ENCODE measurements at places on chromosomes 7 and 10.
A peak's percentile ranks its signal among the peaks of the same experiment; 100 is the strongest.

DNA sequence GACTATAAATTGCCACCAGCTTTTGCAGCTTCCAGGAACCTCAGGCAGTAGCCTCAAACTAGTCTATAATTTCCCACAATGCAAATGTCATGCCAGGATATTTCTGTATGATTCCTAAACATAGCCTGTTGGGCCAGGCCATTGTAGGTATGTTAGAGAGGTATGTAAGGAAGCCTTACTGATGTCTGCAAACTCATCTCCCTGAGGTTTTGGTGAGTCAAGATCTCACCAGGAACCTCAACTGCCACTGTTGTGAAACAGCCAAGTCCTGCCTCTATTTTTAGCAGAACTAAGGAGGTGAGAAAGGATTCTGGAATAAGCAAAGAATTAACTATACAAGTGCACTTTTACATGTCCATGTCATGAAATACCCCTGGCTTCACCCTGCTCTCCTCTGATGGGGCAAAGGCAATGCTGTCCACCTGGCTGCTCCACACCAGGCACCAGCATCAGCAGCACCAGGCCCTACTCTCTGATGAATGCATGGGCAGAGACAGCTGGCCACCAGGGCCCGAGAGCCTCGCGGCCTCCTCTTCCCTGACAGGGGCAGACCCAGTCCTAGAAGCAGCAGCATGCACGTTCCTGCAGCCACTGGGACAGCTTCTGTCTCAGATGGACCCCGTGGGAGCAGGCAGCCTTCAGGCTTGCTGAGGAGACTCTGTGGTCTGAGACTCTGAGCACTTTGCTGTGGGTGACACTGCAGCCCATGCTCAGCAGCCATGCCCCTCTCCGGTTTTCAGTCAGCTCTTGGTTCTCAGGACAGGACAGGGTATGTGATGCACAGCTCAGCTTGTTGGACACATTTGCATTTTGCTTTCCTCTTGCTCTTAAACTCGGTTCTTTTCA is 147.3 kb downstream of the ZMYND11 start:
- DNase-seq, result no peak

DNA sequence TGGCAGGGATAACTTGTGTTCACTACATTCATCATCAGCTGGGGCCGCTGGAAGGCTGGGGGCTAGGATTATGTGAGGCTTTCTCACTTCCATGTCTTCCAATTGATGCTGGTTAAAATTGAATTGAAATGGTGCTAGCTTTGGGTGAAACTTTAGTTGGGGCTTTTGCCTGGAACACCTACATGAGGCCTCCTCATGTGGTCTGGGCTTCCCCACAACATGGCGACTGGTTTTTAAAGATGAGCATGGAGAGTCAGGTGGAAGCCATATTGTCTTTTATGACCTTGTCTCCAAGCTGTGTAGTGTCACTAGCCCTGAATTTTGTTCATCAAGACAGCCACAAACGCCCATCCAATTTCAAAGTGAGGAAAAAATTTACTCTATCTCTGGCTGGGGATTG is 1033.9 kb downstream of the TYW1 start:
- no peak for DNase-seq

DNA sequence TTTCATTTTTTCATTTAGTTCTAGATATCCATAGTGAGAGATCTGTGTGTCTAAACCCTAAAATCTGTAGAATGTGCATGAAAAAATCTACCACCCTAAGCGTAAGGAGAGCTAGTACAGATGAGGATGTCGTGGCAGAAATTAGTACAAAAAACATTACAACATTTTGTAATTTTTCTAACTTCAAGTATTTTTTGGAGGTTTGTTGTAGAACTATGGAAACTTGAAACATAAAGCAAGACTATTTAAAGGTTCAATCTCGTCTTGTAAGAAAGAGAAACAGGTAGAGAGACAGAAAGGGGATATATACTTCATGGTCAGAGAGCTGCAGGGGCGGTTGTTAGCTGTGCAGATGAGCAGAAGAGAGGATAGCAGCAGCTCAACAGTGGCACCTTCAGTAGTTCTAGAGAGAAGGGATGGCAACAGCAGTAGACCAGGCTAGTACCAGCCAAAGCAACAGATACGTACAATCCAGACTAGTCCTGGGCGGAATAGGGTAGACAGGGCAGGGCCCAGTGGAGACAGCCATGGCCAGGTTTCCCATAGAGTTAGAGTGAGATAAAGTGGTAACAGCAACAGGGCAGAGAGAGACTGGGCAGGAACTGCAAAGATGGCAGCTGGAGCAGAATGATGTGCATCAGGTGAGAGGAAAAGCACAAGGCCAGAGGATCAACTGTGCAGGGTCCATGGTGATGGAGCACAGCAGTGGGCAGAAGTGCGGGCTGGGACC is 145.2 kb downstream of the FRMD4A start:
- DNase-seq, result peak; percentile 16

DNA sequence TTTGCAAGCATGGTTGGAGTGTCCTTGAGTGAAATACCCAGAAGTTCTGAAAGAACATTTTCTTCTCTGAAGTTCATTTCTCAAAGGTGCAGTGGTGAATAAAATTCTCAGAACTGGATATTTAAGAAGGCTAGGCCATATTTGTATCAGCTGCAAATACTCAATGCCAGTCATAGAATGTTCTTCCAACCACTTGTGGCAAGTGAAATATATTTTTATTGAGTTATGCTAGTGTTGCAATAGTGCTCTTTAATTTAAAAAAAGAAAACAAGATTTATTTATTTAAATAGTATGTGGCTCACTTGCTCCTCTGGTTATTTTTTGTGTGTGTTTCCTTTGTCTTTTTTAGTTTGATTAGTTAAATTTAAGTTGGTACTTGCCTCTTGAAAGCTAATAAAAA is 64.5 kb downstream of the PALS2 start:
- DNase-seq, result no peak

DNA sequence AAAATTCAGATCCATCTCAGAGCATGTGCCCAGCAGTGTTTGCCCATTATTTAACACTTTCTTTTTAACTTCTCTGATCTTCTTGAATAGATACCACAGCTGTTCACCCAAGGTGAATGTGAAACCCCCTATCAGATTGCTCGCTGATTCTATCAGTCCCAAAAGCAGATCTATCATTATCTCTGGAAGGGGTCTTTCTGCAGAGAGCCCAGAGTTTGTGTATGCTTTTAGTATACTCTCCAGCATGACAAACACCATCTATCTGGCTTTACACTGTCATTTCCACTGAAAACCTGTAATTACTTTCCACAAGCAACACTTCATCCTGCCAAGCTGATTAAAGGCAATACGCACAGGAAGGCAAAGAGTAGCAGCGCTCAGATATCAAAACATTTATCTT is 168.2 kb downstream of the CACNA2D1 start:
- peak; percentile 75 for DNase-seq

DNA sequence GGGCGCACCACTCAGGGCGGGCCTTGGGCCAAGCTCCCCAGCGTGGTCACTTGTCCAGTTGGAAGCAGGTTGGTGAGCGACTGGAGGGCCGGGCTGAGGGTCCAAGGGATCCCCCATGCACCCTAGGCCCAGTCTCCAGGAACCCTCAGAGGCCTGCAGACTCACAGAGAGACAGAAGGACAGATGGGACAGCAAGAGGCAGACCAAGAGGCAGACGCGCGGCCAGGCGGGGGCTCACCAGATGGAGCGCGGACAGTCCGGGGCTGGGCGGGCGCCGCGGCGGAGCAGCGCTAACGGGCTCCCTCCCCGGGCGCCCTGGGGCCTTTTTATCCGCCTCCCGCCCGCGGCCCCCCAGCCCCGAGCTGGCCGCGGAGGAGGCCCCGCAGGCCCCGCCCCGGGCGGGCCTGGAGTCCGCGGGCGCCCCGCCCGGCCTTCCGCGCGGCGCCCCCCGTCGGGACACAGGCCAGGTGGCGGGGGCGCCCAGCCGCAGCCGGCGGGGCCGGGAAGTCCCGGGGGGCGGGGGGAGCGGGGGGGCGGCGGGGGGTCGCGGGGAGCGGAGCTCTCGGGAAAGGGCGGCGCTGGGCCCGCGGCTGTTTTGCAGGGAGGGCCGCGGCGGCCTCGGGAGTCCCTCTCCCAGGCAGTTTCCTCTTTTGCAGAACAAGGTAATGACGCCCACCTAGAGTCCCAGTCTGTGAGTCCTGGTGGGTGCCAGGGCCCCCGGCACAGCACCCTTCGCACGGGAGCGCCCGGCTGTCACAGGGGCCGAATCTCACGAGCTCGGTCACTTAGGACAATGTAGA is at the start of gene LOXL4:
Gene LOXL4, minus strand, starts transcription at position 301 of the 800 bp plus-strand sequence. CDS start 5,175 bp downstream, outside the sequence.
- DNase-seq, result no peak

DNA sequence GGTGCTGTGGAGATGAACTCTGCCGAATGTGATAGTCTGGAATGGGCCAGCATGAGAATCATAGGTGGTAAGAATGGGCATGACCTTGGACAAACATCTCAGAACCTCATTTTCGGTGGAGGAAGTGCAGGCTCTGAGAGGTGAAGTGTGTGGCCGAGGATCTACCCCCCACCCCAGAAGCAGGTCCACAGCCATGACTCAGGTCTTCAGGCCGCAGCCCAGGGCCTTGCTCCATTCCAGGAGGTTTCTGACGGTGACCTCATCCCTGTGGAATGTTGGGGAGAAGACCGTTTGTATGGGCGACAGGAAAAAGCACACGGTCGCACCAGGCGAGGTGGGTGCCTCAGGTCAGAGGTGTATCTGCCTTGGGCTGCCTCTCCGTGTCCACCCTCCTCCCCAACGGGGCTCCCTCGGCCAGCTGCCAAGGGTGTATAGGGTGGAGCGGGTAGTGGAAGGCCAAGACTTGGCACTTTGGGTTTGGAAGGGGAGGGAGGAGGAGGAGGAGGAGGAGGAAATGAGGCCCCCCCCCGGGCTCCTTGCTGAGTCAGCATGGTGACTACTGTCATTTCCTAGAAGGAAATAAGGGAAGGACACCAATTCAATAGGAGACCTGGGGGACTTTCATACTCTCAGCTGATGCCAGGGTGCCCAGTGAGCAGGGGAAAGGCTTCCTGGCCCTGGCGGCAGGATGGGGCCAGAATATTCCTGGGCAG is 168.0 kb upstream of the RHEB start:
- DNase-seq, result no peak

DNA sequence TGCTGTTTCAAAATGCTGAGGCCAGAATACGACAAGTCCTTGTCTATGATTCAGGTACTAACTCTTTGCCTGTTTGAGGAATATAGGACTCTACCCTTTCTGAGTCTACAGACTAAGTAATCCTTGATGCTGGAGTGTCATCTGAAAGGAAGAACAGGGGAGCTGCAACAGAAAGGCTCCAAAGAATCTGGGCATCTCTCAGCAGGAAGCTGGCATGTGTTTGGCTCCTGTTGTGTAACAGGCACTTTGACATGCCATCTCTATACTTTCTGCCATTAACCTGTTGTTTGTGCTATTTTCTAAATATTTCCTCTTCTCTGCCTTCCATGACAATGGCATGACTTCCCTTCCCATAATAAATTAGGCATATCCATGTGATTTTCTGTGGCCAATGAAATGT is 409.5 kb downstream of the ADRA2A start:
- DNase-seq, result no peak

GRCh38 chr10:93224005-93224779 is 150.5 kb downstream of the CYP26A1 start:
- no peak for DNase-seq

GRCh38 chr10:74255888-74256357 is 104.9 kb downstream of the ADK start:
- peak; percentile 22 for DNase-seq

GRCh38 chr7:38561166-38561565 is 70.0 kb downstream of the AMPH start:
- no peak for DNase-seq

DNA sequence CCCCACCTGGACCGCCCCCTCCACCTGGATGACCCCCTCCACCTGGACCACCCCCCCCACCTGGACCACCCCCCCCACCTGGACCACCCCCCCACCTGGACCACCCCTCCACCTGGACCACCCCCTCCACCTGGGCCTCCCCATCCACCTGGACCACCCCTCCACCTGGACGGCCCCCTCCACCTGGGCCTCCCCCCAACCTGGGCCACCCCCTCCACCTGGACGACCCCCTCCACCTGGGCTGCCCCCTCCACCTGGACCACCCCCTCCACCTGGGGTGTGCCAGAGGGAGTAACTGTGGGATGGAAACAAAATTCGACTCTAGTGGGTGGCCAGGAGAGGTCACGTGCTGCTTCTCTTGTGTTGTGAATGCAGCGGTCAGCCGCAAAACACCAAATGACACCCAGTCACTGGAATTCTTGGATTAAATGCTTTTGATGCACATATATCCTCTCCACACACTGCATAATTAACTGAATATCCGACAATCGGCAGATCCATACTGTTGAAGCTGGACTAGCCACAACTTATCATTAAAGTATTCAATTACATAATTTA is 316.7 kb downstream of the PTPRN2 start:
- no peak for DNase-seq

DNA sequence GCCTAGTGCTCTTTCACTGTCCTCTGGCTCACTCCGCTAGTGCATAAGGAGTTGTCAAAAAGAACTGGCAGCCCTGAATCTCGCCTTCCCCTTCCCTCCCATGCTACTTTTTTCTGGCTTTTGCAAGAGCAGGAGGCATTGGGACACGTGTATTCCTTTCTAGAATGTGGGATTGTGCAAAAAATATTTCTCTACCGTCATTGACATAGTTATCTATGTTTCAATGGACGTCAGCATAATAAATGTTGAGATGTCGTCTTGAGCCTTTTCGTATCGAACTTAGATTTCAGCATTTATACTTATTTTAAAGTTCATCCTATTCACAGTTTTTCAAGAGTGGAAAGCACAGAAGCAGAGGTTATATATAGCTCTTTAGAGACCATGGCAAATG is 727 bp downstream of the ING3 start:
- no peak for DNase-seq

DNA sequence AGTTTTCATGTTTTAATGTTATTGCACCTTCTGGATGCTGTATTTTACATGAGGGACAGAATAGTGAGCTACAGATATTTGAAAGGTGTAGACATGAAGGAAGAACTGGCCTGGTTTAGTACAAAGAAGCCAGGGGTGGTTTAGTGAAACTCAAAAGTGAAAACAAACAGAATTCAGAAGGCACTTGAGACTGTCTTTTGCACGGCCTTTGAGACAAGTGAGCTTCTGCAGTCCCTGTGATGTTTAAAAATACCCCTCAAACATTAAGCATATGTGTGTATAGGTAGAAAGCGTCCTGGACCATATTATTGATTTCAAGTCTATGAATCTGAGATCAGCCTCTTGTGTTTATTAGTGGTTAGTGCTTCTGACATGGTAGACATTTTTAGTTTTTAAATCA is 118.9 kb downstream of the CDK14 start:
- no peak for DNase-seq

- DNase-seq, result no peak
These were observed 96.6 kb upstream of the LRRN3 start for GRCh38 chr7:110994028-110994967.

GRCh38 chr10:15455456-15455855 is 84.4 kb upstream of the FAM171A1 start:
- no peak for DNase-seq

DNA sequence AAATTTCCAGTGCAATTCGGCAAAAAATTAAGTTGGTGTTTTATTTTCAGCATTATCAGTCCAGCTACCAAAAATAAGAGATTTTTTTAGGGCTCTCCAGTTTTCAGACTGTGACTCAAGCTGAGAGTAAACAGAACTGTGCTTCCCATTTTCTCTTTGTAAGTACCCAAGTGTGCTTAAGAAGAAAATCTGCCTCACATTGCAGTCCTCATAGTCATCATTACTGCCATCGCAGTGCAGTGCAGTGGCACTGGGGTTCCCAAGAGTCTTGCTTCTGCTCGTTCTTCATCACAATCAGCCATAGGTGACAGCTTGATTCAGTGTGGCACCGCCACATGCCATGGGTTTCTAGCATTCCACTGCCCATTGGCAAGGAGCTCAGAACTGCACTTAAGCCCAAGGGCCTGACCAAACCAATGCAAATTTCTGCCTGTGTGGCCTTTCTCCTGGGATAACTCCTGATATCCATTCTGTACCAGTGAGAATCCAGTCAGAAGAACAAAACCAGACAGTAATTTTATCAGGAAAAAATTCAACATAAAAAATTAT is 25.6 kb upstream of the ERCC6 start:
- DNase-seq, result no peak

Data from NCI-H1930 (cell line).